ENCODE measurements at places on chromosomes 5 and 9.

DNA sequence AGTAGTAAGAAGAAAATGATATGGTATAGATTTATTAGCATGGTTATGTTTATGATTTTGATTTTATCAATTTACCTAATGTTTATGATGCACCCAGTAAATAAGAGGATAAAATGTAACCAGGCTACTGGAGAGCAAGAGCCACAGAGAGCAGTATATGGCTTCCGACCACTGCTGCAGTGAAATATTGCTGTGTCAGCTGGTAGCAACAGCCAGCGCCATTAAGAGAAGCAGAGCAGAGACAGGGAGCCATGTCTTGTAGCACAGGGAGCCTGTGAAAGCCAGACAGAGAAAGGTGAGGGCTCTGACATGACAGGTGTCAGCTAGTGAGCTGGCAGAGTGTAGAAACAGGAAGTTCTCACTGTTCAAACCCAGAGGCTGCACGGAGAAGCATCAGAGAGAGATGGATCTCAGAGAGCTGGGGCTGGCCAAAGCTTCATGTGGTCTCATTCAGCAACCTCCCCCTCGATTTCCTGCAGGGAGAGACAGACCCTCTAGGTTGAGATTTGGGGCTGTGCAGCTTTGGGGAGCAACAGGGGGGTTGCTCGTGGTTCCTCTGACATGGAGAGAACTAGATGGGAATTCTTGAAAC, 202.1 kb downstream of the MED10 start:
- DNase-seq: no peak

- DNase-seq: no peak
These were observed 586 bp upstream of the MTAP start for GRCh38 chr9:21801683-21802417.

DNA sequence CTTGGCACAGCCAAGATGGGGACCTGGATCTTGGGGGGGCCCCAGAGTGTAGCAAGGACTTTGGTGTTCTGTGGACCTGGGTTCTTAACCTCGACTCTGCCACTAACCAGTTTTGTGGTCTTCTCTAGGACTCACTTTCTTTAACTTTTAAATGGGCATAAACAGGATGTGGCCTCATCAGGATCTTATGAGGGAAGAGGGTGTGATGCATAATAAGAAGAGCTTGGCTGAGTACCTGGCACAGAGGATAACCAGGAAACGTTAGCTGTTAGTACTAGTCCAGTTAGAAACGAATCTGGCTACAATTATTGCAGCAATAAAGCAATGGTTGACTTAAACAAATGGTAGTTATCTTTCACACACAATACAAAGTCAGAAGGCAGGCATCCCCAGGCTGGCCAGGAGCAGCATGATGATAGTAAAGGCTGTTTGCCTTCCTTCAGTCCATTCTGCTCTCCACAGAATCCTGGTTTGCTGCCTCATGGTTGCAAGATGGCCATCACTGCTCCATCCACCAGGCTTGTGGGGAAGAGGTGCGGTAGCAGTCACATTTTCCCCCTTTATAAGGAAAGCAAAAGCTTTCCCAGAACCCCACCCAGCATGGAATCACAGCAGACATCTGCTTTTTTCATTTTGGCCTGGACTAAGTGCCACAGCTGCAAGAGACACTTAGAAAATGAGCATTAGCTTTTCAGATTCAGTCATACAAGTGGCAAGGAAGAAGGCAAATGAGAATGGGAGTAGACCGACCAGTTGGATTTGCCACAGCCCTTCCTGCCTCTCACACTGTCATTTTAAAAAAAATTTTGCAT, 225.0 kb downstream of the AOPEP start:
- DNase-seq: no peak

- DNase-seq: no peak
These were observed 28.9 kb downstream of the NLN start for GRCh38 chr5:65750938-65751337.

GRCh38 chr9:90009447-90009846, 404.6 kb downstream of the GADD45G start:
- no peak for DNase-seq

DNA sequence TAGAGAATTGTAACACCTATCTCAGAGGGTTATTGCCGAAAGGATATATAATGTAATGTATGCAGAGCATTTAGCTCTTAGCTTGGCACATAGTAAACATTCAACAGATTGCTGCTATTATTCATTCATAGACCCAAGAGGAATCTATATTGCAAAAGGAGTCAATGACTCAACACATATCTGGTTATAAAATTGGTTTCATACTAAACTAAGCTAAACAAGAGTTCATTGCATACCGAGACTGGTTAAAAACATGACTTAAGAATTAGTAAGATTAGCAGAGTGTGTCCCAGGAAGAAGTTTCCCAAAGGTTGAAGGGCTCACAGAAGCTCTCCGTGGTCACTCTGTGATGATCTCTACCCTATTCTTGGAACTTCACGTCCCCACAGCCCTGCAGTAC, 339.6 kb upstream of the CCNH start:
- DNase-seq: no peak

DNA sequence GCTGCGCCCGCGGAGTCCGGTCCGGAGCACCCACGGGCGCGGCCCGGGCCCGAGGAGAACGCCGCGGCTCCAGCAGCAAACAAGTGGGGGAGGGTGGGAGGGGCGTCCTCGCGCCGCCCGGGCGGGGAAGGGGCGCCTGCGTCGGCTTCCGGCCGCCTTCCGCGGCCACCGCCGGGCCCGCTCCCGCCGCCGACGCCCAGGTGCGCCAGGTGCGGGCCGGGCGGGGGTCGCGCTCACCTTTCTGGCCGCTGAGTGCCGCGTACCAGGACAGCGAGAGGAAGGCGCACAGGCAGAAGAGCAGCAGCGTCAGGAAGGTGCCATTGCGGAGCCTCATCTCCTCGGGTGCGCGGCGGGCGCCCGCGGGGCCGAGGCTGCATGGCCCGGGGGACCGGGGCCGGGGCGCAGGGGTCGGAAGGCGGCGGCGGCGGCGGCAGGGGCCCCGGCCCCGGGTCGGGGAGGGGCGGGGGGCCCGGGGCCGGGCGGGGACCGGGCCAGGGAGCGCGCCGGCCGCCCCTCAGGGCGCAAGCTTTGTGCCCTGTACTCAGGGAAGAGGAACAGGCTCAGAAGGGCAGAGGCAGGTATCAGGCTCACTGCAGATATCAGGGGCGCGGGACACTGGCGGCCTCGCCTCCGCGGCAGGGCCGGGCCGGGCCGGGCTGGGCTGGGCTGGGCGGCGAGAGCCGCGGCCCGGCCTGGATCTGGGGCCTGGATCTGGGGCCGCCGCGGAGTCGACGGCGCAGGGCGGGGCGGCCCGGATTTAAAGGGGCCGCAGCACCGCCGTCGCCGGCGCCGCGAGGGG, at the start of gene MGAT4B:
TSS of gene MGAT4B (minus strand) at position 617 of the 799 bp plus-strand sequence. CDS start at position 334, 283 bp downstream.
- DNase-seq: no peak

DNA sequence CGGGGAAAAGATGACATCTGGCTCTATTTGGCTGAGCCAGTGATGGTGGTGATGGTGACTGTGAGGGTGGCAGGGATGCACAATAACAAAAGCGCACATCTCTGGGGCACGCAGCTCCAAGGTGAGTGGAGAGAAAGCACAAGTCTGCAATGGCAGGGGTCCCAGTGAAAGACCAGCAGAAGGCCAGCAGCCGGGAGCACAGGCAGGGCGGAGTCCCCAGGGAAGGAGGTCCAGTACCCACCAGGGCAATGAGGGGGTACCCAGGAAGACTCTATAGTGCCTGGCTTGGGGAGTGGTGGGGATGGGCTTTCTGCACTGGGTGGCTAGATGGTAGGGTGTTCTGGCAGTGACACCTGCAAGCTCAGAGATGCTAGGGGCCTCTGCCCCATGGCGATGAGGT, 69.4 kb downstream of the AK8 start:
- DNase-seq: no peak

DNA sequence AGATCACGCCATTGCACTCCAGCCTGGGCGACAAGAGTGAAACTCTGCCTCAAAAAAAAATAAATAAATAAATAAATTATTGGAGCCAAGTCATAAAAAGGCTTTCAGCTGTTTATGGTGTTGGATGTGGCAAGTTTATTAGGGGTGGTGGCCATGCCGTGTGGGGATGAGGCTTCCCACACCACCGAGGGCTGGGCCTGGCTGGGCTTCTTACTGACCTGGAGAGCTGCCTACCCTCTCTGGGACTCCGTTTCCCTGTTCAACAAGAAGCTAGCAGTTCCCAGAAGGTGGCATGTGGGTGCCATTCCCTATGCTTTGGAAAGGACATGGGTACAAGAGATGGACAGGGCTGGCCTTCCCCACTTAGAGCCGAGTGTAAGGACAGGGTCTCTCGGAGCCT, 22.6 kb downstream of the GPRIN1 start:
- no peak for DNase-seq

DNA sequence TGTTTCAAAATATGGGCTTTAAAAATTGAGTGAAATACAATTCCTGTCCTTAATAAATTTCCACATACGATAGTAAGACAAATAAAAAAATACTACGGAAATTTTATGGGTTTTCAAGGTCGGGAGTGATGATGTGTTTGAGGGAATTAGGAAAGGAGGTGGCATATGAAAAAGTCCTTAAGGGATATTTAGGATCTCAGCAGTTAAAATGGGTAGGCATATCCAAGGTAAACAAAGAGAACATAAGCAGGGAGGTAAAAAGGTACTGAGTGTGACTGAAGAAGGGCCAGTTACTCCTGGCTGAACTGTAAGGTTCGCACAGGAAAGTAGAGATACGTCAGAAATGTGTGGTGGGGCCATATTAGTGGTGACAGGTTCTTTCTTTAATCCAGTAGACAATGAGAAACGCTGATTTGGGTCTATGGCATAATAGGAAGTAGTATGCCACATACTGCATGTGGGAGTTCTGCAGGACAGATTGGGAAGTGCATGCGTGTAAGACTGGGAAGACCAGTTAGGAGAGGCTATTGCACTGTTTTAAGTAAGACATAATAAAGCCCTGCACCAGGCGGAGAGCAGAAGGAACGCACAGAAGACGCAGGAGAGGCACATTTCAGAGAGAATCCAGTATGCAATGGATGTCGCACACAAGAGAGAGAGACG, 937 bp upstream of the HMGCR start:
- DNase-seq: no peak

- DNase-seq: no peak
These were observed 34.8 kb downstream of the HTR4 start for GRCh38 chr5:148619484-148619883.

DNA sequence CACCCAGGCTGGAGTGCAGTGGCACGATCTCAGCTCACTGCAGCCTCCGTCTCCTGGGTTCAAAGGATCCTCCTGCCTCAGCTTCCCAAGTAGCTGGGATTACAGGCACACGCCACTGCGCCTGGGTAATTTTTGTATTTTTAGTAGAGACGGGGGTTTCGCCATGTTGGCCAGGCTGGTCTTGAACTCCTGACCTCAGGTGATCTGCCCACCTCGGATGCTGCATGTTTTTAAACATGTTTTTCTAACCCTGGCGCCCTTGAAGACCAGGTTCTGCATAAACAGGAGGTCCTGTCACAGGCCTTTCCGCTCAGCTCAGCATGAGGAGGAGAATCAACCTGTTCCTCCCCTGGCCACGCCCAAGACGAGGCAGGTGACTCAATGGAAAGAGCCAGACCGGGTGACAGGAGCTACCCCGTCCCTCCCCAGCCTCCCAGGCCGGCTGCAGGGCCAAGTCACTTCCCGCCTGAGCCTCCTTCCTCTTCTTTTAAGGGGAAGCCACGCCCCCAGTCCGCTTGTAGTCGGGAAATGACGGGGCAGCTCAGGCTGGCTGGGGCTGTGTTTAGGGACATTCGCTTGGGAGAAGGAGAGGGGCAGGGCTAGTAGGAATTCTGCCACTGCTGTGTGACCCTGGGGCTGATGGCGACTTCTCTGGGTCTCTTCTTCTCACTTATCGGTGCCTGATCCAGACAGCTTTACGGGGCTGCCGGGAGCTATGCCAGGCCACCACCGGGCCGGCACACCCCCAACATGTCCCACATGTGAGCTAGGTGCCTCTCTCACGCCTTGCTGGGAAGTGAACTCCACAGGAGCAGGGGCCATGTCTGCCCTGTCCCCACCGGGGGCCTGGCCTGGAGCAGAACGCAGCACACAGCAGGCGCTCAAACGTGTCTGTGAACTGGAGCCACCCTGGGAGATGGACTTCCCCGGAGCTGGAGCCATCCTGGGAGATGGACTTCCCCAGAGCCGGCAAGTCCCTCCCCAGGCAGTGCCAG, 6.1 kb downstream of the NOTCH1 start:
- DNase-seq: peak; percentile 75

DNA sequence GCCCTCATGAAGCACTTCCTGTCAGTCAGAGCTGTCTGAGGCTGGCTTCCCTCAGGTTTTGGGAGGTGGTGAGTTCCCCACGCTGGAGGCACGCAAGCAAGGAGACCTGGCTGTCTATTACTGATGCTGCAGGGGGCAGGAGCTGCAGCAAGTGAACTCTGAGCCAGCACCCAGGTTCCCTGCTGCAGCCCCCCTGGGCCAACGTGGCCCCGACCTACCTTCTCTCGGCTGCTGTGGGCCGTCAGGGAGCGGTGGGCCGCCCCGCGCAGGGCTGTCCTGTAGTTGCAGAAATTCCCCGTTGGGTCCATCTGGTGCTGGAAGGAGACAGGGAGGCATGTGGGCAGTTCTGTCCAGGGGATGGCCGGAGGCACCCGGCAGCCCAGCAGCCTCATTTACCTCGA, 46.8 kb upstream of the RNF130 start:
- no peak for DNase-seq

DNA sequence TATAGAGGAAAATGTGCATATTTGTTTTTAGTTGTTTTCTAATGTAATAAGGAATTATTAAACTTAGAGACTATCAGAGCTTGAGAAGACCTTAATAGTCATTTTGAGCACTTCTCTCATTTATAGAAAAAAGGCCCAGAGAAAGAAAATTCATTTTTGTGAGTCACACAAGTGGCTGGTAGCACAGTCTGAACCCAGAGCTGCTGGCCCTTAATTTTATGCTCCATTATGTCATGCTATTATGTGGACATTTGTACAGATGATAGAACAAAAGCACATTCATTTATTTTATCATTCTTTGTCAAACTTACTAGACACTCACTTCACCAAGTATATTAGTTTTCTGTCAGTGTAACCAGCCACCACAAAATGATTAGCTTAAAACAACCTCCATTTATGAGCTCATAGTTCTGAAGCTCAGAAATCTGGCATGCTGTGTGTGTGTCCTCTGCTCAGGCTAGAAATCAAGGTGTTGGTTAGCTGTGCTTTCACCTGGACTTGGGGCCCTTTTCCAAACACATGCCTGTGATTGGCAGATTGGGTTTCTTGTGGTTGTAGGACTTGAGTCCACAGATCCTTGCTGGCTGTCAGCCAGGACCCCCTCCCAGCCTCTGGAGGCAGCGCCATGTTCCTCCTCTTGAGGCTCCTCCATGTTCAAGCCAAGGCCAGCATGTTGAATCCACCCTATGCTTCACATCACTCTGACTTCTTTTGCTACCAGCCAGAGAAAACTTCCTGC, 188.9 kb downstream of the ARHGAP26 start:
- DNase-seq: no peak

DNA sequence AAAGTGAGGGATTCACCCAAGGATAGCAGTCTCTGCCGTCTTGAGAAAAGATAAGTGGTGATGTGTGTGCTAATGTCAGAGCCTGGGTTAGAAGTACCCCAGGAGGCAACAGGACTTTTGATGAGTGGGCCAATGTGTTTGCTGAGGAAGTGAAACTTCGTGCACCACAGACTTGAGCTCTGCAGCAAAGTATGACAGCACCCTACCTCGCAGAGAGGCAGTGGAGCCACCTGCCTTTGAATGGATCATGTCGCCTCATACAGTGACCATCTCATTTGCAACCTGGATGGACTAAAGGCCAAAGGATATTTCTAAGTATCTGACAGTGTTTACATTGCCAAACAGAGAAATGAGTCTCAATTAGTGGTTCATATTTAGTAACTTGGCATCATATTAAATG, 593.9 kb upstream of the GRAMD2B start:
- no peak for DNase-seq

Data from stimulated activated CD8-positive, alpha-beta memory T cell treated with anti-CD3 and anti-CD28 coated beads, Interleukin-4, amount 100 ng/mL, for 4 hours (primary cell).